ENCODE measurements at places on chromosomes 16 and 17.

DNA sequence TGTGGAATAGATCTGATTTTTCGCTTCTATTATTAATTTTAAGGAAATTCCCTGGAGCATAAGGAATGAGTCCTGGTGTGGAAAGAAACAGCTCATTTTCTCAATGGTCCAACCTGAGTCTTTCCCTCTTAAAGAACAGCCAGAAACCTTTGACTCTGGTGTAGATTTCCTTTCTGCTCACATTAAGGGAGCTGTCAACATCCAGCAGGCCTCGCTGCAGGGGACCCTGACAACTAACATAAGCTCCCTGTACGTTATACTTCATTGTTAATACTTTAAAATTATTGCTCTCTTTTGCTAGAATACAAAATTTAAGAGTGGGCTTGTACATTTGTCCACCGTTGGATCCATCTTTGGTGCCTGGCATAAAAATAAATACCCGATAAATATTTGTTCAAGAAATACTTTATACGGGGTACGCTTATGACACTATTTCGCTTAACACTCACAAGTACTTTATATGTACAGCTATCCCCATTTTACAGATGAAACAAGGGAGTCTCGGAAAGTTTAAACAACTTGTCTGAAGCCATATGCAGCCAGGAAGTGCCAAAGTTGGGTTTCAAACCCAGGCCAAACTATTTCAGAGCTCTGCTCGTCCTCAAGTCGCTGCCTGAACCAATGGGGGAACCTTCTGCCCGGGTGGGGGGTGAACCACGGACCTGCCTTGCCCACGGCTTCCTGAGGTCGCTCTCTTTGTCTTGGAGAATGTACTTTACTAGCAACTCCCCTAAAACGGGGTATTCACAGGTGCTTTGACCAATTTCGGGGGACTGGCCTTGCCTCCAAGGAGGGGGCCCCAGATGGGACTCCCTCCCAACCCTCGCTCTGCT is 611 bp downstream of the SMARCE1 start:
- peak; percentile 72 for DNase-seq

GRCh38 chr16:70611224-70611598 is 35.1 kb upstream of the IL34 start:
- DNase-seq = no peak

- DNase-seq = peak; percentile 75
Measured at GRCh38 chr17:19244781-19245180, 7.6 kb downstream of the EPN2 start.

DNA sequence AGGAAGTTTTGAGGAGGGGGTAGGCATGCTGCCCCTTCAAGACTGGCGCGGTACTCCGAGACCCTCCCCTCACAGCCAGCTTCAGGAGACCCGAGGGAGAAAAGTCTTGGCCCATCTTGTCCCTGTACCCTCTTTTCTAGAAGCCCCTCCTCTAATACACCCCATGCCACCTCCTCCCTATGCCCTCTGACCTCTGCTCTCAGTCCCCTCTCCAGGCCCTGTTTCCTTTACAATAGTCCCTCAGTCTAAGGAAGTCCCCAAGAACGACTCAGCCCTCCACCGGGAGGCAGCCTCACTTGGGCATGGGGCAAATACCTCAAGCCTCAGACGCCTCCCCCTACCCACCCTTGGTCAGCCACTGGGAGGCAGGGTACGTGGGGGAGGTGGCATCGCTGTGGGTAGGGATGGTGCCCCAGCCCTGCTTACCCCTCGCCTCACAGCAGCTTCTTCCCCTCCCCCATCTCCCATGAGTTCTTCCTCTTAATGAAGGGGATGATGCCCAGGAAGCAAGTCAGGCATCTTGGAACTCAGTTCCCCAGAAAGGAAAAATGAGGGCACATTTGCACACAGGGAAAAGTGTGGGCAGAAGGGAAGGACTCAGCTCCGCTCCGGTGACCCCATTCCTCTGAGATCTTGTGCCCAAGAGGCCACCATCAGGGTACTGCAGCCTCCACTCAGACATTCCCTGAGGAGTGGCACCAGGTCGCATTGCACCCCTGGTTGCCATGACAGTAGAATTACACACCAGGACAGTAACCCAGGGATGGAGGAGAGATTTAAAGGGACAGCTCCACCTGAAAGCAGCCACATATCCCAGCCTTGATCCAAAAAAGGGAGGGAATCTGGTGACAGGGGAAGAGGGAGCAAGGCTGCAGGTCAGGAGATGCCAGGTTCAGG is 6.2 kb downstream of the MPP2 start:
- DNase-seq = no peak

GRCh38 chr16:86664522-86665318 is 86.4 kb downstream of the FOXL1 start:
- DNase-seq = no peak

- peak; percentile 87 for DNase-seq
Measured at GRCh38 chr17:29568331-29569244, at the start of gene TP53I13. Gene TP53I13, plus strand, starts transcription at chr17:29568701. Its CDS starts 58 bp downstream, at chr17:29568759.

- no peak for DNase-seq
Measured at GRCh38 chr17:48547808-48548522, 3.1 kb upstream of the HOXB2 start.

DNA sequence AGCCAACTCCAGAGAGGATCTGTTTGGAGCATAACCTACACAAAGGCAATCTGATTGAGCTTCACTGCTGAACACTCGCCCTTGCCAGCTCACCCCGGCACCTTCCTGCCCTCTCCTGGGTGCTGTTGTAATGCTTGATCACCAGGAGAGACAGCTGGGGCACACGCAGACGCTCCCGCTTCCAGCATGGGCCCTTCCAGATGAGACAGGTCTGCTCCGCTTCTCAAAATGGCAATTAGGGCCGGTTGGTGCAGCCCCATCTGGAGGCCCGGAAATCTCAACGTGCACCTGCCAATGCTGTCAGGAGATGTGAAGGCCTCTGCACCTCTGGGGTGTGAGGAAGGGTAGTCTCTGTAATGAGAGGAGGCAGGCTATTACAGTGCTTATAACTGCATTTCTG is 206.1 kb downstream of the ABCC12 start:
- peak; percentile 16 for DNase-seq

DNA sequence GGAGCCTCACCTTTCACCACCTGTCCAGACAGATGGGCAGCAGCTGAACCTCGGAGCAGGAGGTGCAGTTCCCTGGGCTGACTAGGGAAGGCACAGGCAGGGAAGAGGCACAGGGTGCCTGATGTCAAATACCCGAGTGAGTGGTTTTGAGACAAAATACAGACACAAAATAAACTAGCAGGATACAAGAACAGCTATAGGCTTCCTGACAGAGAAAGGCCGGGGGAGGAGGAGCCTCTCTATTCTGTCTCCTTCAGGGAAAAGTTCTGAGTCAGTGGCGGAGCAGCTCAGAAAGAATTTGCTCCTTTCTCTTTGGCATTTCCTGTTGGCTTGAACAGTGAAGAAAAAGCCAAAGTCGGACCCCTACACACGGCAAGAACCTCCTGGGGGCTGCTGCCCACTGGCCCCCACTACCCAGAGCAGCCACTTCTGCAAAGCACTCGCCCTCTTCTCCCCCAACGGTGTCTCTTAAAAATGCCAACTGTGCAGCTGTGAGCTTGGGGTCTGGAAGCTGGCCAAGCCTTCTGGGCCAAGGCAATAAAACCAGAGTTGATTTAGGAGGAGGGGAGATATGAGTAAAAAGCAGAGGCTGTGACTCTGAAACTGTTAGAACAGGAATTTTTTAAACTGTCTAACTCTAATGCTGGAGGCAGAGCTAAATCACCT is 14.4 kb upstream of the FAAP100 start:
- peak; percentile 91 for DNase-seq

DNA sequence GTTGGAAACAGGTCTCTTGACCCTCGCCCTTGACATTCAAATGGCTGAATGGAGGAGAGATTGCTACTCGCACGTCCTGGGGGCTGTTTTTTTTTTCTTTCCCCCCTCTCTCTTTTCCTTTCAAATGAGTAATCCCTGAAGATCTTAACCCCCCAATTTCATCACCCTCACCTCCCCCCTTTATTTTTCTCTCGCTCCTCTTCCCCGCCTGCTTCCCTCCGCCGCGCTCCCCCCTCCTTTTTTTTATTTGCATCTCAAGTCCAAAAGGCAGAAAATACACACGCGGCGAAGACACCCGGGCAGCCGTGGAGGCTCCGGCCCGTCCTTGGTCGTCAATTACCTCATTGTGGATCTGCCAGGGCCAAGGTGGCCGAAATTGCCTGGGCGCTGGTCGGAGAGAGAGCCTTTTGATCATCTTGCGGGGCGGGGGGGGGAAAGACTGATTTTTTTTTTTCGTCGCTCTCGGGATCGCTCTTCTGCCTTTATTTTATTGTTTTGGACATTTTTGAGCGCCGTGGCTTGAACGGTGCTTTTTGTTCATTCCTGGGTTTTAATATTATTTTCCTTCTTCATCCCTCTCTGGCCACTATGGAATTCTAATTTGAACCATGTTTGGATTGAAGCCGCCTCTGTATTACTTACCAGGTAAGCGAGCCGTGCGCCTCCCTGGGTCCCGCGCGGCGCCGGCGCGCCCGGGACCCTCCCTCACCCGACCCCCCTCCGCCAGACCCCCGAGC is 57.2 kb upstream of the GSE1 start:
- peak; percentile 77 for DNase-seq

- no peak for DNase-seq
Measured at GRCh38 chr17:50779747-50780353, 12.5 kb upstream of the ANKRD40CL start.

- DNase-seq = peak; percentile 67
Measured at GRCh38 chr16:53094013-53094630, 39.3 kb downstream of the CHD9 start.

DNA sequence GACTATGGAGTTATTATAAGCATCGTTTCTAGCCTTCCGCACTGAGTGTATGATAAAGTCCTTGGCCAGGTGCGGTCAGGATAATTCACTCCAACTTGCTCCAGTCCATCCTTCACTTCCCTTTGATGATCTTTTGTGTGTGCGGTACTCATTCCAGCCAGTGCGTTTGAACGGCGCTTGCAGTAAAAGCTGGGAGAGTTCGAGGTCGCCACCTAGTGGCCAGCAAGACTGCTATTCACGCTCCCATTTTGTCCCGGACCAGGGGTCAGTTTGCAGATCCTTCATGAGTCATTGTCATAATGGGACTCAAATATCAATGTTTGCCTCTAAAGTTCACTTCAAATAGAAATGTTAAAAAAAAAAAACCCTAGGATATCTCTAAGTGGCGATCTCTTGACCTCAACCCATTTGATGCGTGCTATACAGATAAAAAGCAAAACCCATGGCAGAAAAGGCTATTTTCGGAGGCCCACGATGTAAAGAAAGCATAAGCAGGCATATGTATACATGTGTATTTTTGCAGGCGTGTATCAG is 417.1 kb downstream of the TMEM114 start:
- DNase-seq = peak; percentile 46

DNA sequence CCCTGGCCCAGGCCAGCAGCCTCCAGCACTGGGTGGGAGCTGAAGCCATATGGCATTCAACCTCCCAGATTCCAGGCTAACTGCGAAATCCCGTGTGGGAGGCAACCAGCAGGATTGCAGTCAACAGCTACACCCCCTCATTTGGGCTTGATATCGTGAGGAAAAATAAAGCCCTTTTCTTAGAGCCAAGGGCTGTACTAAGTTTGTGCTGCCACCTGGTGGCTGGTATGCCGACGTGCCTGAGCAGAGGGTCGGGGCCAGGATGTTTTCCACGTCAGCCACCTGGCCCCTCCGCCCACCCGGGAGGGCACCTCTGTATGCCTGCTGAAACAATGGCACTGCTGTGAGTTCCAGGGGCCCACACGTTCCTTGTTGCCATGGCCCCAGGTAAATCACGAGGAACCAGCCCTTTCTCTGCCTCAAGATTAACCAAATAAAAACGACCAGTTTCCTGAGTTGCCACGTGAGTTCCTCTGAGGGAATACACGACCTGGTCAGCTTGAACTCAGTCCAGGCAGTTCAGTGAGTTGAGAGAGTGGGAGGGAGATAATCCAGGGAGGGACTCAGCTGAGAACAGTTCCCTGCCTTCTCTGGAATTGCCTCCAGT is 9.0 kb downstream of the TMEM98 start:
- peak; percentile 54 for DNase-seq

- no peak for DNase-seq
Measured at GRCh38 chr17:6677158-6677831, 25.7 kb downstream of the C17orf100 start.

- DNase-seq = no peak
Measured at GRCh38 chr17:16923097-16923903, 48.6 kb downstream of the TNFRSF13B start.

- no peak for DNase-seq
Measured at GRCh38 chr16:80347900-80348299, 192.9 kb upstream of the DYNLRB2 start.

GRCh38 chr17:51355441-51356410 is 95.4 kb downstream of the UTP18 start:
- no peak for DNase-seq

DNA sequence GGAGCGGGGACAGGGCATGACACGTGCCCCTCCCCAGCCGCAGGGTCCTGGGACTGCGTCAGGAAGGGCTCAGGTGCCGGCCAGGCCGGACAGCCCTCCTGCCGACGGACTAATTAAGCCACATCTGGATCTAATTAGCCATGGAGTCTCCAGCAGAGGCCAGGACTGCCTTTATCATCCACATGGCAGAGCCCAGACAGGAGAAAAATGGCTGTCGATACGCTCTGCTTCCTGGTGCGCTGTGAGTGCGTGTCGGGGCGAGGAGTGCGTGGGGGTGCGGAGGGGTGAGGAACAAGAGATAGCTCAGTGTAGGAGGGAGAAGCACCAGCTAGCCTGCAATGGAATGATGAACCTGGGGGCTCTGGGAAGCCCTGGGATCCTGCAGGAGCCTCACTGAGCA is 218.8 kb downstream of the IRF8 start:
- no peak for DNase-seq
